Activated naive CD8-positive, alpha-beta T cell treated with anti-CD3 and anti-CD28 coated beads, Interleukin-2, amount 10 ng/mL, durations not matched to agents 7 days and 5 days (primary cell): ENCODE measurements at places on chromosomes 7 and 10. TPM values are rescaled to one million over a fixed set of nuclear protein-coding genes. Genes with fewer than 3 reads are reported as not detected.

IMMP2L gene
- 12.8 TPM for total RNA-seq

COL17A1 gene
- total RNA-seq, result not detected

GRCh38 chr10:50809596-50809995 is 69.9 kb downstream of the ASAH2B start:
- no peak for DNase-seq

- DNase-seq, result no peak
Observed at GRCh38 chr7:103813970-103814369, 175.5 kb downstream of the RELN start.

GRCh38 chr7:22043367-22043766 is 97.7 kb upstream of the CDCA7L start:
- no peak for DNase-seq

- DNase-seq, result no peak
Observed at GRCh38 chr7:15558756-15559155, 3.1 kb downstream of the AGMO start.

DNA sequence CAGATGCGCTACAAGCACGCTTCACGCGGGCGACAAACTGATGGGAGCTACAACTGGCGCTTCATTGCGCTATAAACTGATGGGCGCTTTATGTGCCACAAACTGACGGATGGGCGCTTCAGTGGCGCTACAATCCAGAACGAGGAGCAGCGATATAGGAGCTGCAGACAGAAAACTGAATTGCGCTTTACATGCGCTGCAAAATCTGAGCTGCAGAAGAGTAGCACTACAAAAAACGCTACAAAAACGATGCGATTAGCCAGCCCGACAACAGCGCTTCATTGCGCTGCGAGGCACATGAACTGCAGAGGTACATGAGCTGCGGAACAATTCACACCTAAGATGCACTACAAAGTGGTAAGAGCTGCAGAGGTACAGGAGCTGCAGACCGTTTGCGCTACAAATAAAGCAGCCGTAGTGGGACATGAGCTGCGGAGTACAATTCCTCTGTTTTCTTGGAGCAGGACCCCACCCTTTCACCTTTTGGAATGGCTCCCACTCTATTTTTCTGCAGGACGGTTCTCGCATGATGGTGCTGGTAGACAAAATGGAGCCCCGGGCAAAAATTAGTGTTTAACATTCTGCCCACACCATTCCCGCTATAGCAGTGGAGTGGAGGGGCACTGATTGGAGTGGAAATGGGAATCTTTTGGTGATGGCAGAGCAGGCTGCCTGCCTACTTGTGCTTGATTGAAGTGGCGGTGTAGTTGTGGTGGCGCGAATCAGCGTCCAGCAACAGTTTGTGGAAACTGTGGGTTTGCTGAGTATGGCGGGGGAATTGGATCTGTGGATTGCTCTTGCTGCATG is 1.2 kb upstream of the SGCE start:
- peak; percentile 41 for DNase-seq
